MCF 10A (cell line): ENCODE measurements at places on chromosomes 7 and 10. TPM values are rescaled to one million over a fixed set of nuclear protein-coding genes. Genes with fewer than 3 reads are reported as not detected.
A peak's percentile ranks its signal among the peaks of the same experiment; 100 is the strongest.

- DNase-seq = peak; percentile 16
These were observed 62.8 kb downstream of the PPP1R3A start for GRCh38 chr7:113856010-113856409.

- DNase-seq = no peak
These were observed 71.3 kb downstream of the PIP4K2A start for GRCh38 chr10:22643116-22643515.

GRCh38 chr10:86941991-86942421 lies 15.4 kb downstream of the MMRN2 start:
- no peak for DNase-seq

DNA sequence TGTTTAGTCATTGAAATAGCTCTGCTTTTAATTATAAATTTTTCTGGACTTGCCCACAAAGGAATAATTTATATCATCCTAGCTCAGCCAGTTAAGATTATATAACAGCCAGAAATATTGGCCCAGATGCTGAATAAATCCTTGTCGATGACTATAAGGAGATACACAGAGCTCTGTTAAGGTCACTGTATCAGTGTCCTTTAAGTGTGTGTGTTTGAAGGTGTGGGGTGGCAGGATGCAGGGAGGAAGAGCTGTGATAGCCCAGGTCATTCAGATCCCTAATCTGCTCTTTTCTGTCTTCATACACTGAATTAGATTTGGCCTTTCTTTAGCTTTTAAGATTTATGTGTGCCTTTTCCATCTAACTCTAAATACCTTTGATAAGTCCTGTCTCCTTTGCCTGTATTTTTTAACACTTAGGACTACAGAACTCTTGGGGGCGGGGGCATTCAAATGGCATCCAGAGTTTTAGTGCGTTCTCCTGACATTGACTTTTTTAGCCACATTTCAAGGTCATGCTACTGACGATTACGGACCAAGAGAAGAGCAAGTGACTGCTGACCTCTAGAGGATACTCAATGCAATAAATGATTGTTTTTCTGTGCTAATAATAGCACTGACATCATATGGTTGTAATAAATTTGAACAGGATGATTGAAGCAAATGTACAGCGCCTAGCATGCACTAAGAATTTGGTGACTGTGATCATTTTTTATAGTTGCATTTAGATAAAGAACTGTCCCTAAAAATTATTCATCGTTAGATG lies 172.3 kb downstream of the CACNB2 start:
- peak; percentile 43 for DNase-seq

GRCh38 chr7:34825221-34825620 lies 167.2 kb downstream of the NPSR1 start:
- no peak for DNase-seq

DNA sequence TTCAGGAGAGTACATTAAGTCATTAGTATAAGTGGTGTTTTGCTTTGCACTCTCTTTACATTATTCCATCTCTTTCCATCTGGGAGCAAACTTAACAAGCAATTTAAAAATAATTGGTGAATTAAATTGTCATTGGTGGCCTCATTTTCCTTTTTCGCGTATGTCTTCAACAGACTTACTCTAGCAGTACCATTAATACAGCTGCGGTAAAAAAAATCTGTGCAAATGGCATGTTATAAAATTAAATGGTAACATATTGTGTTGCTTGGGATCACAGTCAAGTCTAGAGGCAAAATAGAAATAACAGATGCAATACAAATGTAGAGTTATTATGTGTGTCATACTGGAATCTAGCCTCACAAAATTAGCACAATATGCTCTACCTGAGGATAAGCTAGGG lies 322.4 kb downstream of the PCDH15 start:
- no peak for DNase-seq

Gene LAMB1
- total RNA-seq = 199 and 275 TPM in 2 replicates
